ENCODE measurements at places on chromosomes 11 and 22.

DNA sequence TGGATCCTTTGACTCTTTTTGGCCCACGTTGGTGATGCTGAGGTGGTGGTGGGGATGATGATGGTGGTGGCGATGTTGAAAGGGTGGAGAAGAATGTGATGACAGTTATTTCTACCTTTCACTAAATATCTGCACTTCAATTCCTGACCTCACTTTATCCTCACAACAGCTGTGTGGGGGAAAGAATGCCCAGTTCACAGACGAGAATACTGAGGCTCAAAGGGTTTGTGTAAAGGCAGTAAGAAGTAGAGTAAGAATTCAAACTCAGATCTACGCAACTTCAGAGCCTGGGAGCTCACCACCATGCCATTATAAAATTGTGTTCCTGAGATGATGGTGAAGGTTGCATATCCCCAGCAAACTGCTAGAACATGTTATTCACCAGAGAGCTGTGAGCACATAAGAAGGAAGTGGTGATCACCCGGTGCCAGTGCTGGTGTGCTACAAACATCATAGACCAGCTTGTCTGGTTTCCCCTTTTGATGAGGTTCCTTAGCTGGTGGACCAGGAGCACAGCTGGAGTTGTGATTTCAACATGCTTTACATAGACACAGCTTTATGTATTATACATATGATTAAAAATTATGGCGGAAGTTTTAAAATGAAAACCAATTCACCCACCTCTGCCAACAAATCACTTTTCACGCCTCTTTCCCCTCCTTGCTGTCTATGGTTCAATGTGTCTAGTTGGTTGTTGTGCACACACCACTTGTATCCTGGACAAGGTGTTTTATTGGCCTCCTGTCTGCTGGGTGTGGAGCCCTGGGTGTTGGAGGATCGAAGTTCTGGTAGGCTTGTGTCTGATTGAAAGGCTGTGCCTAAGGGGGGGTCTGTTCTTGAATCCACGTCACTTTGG is 6.2 kb downstream of the ST14 start:
- no peak for DNase-seq

- peak; percentile 93 for DNase-seq
Observed at GRCh38 chr11:118929501-118930093, 3.9 kb upstream of the BCL9L start.

DNA sequence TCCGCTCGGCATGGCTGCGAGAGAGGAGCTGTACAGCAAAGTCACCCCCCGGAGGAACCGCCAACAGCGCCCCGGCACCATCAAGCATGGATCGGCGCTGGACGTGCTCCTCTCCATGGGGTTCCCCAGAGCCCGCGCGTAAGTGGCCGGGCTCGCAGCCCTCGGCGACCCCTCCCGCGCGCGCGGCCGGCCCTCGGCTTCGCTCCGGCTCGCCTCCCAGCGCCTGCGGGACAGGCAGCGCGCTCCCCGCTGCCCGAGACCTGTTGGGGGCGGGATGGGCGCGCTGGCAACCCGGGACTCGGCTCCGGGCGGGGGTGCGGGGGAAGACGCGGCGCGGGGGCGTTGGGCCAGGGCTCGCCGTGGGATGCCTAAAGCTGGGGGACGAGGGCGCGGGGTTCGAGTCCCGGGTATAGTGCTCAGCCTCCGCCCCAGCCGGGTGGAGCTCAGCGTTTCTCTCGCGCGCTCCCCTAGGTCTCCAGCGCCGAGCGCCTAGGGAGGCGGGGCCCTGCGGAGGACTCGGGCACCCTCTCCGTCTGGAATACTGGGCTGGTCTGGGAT is 630 bp downstream of the UBASH3B start:
- DNase-seq = peak; percentile 52

- DNase-seq = no peak
Observed at GRCh38 chr11:86374586-86374985, at the start of gene CCDC81. Gene CCDC81 (plus strand): TSS chr11:86374887. CDS start chr11:86375164, 277 bp downstream.

GRCh38 chr11:112627588-112628045 is 333.6 kb upstream of the NCAM1 start:
- no peak for DNase-seq

- DNase-seq = no peak
Observed at GRCh38 chr11:126925321-126926093, 75.1 kb downstream of the KIRREL3 start.

GRCh38 chr11:86509588-86509974 is 134.9 kb downstream of the CCDC81 start:
- DNase-seq = no peak

GRCh38 chr11:3674189-3674588 is 3.0 kb upstream of the CHRNA10 start:
- no peak for DNase-seq

DNA sequence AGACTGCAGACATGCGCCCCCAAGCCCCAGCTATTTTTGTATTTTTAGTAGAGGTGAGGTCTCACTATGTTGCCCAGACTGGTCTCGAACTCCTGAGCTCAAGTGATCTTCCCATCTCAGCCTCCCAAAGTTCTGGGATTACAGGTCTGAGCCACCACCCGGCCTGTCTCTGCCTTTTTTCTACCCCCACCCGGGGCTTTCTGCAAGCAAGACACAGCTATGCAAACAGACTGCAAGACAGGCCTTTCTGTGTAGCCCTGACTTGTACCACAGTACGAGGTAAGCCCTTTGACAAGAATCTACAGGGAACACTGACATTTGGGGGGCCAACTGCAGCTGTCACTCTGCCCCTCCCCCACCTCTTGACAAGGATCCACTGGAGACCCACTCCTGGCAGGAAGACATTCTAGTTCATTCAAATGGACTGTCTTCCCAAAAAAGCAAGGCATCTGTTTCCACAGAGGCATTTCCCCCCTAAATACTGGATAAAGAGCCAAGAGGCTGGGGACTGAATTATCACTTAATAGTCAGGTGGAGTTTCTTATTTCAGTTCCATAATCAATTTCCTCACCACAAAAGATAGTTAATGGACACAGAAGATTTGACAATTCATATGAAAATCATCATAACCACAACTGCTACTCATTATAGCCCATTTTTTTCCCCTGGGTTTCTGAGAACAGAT is 118.2 kb downstream of the ABTB2 start:
- no peak for DNase-seq

DNA sequence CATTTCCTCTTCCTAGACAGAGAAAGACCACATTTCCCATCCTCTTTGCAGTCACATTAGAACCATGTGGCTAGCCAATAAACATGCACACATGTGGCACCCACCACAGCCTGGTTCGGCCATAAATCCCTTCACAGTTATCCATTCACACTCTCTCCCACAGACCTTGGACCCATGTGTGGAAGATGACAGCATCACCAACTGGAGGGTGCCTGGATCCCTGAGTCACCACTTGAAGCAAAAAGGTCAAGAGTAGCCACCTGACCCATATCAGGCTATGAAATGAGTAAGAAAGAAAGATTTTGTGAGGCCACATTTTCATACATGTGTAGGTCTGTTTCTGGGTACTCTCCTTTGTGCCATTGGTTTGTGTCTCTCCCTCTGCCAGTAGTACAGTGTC is 9.0 kb upstream of the TMEM121B start:
- no peak for DNase-seq

DNA sequence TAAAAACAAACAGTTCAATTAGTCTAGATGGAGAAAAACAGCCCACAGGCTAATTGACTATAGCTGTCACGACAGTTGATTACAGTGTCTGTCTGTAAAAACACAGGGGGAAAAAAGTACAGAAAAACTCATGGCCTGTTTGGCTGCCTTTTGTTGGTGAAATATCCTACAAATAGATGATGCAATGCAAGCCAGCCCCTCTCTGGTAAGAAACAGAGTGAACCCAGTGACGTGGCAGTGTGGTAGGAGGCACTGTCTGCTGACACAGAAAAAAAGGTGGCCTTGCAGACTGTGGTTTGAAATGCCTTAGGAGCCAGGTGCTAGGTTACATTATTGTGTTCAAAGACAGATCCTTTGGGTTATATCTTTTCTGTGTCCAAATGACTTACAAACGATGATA is 431.4 kb upstream of the CCDC90B start:
- DNase-seq = no peak

DNA sequence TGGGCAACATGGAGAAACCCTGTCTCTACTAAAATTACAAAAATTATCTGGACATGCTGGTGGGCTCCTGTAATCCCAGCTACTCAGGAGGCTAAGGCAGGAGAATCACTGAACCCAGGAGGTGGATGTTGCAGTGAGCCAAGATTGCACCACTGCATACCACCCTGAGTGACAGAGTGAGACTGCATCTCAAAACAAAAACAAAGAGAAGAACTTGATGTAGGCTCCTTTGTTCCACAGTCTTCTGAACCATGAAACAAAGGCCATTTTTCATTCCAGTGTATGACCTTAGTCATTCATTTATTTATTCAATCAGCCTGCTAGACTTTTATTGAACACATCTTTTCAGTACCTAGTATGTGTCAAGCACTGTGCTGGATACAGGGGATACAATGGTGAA is 369.6 kb downstream of the FAT3 start:
- DNase-seq = no peak

- no peak for DNase-seq
Observed at GRCh38 chr11:73235236-73235786, 17.2 kb downstream of the P2RY2 start.

DNA sequence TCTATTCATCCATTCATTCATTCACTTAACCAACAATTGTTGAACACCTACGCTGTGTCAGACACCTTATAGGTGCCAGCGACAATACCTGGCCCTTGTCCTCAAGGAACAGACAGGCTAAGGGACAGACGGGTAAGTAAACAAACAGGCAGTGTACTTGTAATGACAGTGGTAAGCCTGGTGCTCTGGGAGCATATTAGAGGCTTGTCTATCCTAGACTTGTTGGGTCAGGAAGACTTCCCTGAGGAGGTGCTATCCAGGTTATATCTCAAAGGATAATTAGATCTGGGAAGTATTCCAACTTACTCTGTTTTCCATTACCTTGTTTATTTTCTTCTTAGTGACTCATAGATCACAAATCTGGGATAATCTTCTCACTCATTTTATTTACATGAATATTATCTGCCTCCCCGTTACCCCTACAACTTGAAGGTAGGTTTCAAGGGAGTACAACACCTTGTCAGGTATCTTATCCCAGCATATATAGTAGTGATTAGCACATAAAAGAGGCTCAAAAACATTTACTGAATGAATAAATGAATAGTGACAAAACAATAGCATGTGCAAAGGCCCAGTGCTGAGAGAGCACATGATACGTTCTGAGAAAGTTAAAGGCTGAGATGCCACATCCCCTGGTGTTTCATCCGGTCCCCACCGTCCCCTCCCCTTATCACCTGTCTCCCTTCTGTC is 75.3 kb upstream of the NCAM1 start:
- DNase-seq = no peak

GRCh38 chr11:110112457-110112856 is 19.3 kb downstream of the ZC3H12C start:
- no peak for DNase-seq

DNA sequence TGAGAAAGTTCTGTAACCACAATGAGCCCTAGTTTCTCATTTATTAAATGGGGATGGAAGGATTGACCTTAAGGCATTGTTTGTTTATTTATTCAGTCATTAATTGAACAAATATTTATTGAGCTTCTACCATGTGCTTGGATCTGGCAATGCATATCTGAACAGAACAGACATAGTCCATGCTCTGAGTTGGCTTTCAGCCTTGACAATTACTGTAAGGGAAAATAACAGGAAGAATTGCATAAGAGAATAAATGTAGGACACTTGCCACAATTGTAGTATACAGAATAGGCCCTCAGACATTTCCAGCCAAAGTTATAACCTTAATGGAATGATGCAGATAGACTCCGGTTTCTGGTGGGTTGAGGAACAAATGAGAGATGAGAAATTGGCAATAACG is 160.5 kb upstream of the TTC12 start:
- DNase-seq = no peak

- DNase-seq = no peak
Observed at GRCh38 chr11:74203966-74204365, 32.9 kb downstream of the PPME1 start.

- no peak for DNase-seq
Observed at GRCh38 chr11:81634483-81634882, 1099.2 kb downstream of the FAM181B start.

GRCh38 chr11:110200241-110200640 is 96.2 kb downstream of the RDX start:
- DNase-seq = no peak

DNA sequence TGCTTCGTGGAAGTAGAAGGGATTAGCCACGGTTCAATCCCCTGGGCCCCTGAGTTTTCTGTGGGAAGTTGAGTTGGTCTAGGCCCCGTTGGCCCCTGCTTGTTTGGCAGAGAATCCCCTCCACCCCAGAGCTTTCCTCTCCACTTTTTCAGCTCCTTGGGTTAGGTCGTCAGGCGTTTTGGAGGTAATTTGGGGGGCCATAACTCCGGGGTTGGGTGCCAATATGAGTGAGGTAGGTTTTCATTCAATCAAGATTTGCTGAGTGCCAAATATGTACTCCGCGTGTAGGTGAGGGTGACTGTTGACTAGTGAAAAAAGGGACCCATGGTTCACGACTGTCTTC is 590 bp downstream of the ATG13 start:
- DNase-seq = no peak

DNA sequence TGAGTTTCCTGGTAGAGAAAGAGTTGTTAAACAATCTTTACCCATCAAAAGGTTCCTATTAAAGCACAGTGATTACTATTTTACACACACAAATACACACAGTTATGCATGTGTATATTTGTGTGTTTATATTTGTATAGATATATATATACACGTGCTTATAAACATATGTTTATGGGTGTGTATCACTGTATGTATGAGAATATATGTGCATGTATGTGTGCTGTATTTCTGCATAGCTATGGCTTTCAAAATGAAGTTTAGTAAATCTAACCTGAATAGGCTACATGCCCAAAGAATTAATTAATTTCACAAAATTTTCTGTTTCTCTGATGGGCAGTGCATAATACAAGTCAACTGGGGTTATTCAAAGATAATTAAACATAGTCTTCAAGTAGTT is 723.1 kb upstream of the KIRREL3 start:
- DNase-seq = no peak

DNA sequence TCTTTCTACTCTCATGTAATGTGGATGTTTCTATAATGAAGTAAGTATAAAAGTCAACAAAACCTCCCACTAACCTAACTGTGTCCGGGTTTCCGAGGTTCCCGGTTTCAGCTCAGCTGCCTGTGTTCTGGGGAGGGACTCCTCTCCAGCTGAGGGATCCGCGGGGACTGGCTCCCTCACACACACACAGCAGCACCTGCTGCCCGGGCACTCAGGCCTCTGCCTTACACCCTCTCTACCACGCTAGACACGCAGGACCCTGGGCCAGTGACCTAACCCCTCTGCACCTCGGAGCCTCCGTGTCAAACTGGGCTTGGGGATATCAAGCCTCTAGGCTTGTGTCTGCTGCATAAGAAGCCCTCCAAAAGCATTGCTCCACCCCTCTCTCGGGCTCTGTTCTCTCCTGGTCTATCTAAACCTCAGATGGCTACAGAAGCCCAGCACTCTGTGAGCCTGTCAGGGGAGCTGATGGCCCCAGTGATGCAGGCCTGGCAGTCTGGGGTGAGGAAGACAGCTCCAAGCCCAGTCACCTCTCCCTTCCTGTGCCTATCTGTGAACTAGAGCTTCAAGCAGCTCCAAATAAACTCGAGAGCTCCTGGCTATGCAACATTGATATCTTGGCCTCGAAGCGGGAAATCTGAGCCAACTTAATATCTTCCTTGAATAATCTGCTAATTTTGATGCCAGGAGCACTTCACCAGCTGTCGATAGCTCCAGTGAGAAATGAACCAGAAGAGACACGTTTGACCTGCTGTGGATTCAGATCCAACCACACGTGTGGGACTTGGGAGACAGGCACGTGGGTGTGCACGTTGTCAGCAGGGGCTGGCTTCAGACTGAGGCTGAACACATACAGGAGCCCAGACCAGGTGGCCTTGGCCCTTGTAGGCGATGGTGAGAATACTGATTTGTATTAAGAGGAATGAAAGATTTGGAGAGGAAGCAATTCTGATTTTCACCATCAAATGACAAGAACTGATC is 232.7 kb upstream of the B3GAT1 start:
- peak; percentile 38 for DNase-seq
